ENCODE measurements at places on chromosomes 7 and 10.
A peak's percentile ranks its signal among the peaks of the same experiment; 100 is the strongest.

GRCh38 chr7:132023466-132023865, 467.0 kb upstream of the PODXL start:
- DNase-seq: no peak

GRCh38 chr7:16571941-16572340, 45.3 kb downstream of the LRRC72 start:
- no peak for DNase-seq

GRCh38 chr7:69256634-69257081, 341.6 kb upstream of the AUTS2 start:
- no peak for DNase-seq

- no peak for DNase-seq
These were observed 673.6 kb downstream of the IPMK start for GRCh38 chr10:57593983-57594573.

DNA sequence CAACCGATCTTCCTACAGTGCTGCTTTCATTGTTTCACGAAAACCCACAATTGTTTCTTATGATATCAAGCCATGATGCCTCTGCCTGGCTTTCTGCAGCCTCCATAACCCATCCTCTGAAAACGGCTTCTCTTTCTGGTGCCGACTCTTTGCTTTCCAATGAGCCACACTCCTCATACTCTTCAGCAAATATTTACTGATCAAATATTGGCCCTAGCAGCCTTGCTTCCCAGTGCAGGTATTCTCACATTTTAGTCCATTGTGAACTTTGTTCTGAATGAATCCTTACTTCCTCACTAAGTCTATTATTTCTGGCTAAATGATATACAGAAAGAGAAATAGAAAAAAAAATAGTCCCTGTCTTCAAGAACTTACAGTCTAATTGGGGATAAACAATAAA, 35.5 kb downstream of the LAMB1 start:
- no peak for DNase-seq

GRCh38 chr10:68406111-68406814, 814 bp downstream of the RUFY2 start:
- DNase-seq: peak; percentile 63

GRCh38 chr10:124174071-124174566, 80.7 kb upstream of the CHST15 start:
- no peak for DNase-seq

DNA sequence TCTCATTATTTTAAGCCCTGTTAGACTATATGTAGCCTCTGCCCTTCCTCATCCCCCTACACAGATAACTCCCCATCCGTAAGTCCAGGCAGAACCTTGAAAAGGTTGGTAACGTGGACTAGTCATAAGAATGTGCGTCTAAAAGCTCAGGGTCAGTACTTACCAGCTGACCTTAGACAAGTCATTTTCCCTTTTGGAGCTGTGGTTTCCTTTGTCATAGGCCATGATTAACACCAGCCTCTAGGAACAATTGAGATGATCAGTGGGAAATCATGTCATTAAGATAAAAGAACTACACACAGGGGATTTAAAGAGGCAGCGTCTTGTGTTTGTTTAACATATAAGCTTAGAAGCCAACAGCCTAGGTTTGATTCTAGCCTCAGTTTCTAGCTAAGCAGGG, 6.9 kb upstream of the UNC5B start:
- DNase-seq: no peak

- DNase-seq: no peak
These were observed 169.3 kb downstream of the MAGI2 start for GRCh38 chr7:79284211-79284610.

- peak; percentile 60 for DNase-seq
These were observed 26.4 kb downstream of the MAPK8 start for GRCh38 chr10:48332871-48333216.

DNA sequence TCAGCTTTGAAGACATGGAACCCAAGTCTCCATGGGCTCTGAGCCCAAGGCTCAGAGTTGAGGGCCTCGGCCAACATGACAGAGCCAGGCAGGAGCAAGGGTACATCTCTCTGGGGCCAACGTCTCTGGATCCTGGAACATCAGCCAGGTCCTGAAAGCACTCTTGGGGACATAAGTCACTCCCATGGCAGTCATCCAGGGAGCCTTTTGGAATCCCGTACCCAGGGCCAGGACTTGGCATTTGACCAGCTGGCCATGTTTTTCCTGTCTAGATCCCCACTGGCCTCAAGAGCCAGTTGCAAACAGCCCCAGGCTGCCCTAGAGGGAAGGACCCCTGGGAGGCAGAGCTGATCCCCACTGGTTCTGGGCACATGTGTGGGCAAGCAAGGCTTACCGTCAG, 4.3 kb upstream of the CXCL12 start:
- DNase-seq: no peak

DNA sequence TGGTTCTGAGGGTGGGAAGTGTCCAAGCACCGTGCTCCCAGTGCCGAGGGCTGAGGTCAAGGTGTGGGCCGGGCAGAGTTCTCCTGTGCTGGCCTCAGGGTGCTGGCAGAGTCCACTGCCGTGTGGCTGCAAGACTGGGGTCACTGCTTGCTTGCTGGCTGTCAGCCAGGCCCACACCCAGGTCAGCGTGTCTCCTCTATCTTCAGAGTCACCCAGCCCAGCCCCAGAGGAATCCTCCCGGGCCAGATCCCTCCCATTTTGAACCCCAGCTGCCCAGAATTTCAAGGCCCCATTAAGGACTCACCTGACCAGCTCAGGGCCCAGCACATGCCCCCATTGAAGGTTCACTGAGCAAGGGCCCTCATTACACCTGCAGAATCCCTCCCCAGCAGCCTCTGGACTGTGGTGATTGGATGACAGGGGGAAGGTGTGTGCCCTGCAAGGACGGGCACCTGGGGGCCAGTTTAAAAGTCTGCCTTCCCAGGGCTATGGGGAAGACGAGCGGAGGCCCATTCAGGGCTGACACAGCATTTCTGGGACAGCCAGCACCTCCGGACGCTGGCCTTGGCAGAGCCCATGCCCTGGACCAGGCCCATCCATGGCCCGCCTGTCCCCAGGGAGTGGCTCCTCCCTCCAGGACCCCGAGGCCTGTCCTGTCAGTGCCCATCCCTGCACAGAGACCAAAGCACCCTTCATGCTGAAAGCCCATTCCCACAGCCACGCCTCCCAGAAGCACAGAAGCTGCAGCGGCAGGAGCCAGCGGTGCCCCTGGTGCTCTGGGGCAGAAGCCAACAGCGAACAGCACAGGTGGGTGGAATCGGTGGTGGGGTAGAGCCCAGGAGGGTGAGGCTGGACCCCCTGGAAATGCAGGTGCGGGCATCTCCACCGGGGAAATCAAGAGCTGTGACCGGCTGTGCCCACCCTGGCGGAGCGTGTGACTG, 45.1 kb upstream of the PPP2R2D start:
- DNase-seq: no peak

GRCh38 chr7:67809586-67809985, 813.0 kb downstream of the TYW1 start:
- no peak for DNase-seq

- no peak for DNase-seq
These were observed 51.7 kb downstream of the CREM start for GRCh38 chr10:35178331-35178730.

- DNase-seq: no peak
These were observed 52.1 kb upstream of the JCAD start for GRCh38 chr10:30111340-30112022.

DNA sequence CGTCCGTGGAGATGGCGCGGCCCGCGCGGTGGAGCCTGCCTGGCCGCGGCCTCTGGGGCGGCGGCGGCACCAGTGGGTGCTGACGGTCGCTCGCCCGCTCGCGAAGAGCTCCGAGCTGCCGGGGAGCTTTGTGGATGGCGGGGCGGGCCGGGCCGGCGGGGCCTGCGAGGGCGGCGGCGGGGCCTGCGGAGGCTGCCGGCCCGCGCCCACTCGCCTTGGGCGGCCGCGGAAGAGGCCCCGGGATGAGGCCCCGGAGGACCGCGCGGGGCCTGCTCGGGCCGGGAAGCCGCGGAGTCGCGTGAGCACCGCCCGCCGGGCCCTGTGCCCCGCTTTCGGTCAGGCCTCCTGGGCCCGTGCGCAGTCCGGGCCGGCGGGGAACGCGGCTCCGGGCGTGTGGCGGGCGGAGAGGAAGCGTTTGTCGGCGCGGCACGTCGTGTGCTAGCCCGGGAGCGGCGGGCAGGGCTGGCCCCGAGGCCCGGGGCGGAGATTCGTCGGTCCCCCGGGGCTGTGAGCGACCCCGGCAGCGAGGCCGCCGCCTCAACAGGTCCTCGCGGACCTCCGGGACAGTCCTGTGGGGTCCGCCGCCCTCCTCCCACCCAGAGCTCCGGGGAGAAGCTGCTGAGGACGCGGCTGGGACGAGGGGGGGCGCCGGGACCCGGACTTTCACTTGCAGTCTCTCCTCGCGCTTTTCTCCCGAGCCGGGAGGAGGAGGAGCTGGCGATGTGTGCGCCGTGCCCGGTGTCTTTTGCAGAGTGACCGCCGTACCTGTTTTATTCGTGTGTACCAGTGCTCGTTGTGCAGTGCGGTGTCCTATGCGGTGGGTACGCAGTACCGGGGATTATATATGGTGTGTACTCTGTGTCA, 578 bp downstream of the ZMYND11 start:
- peak; percentile 53 for DNase-seq

DNA sequence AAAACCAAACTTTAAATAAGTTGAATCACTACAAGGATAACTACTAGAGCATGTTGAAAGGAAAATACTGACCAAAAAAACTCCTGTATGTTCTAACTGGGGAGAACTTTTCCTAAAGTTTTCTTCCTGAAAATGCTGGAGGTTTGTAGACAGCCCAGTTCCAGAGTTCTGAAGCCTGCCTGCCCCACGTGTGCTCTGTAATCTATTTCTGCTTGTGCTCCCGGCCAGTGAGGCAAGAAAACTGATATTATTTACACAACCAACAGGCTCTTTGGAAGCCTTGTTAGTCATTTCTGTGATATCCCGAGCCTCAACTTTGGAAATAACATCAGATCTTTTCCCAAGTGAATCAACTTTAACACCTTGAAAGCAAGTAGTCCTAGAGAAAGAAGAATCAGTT, 46.7 kb downstream of the ZFAND4 start:
- no peak for DNase-seq

GRCh38 chr7:158017111-158018097, 570.2 kb downstream of the PTPRN2 start:
- DNase-seq: no peak

DNA sequence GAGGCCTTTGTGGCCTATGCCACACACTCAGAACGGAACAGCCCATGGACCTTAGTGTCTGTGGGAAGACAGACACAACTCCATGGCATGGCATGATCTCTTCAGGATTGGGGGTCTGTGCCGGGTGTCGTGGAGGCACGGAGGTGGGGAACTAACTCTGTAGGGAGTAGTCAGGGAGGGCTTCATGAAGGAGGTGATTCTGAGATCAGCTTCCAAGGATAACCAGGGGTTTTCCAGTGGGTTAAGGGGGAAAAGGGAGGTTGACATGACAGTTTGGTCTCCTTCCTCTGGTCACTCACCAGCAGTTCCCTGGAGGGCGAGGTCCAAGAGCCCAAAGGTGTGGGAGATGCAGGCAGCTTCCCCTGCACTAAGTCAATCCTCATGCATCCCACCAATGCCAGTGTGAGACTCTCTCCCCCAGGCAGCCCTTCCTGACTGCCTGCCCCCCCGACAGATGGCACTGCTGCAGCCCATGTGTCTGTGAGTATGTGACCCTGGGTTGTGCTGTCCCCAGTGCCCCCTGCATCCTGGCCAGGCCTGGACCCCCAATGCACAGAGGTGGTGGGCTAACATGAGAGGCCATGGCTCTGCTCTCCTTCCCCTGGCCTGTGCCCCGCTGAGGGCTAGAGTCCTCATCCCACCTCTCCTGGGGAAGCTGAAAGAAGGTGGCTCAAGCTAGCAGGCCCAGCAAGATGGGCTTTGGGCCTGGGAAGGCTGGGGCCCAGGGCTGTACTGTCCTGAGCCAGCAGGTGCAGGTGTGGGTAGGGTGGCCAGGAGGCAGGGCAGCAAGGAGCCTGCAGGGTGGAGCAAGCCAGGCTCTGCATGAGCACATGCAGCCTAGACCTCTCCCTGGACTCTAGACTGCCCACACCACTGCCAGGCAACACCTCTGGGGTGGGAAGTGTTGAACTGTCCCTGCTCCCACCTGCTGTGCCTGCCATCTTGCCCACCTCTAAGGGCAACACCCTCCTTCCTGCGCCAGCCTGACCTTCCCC, 39.7 kb downstream of the RASGEF1A start:
- DNase-seq: no peak

DNA sequence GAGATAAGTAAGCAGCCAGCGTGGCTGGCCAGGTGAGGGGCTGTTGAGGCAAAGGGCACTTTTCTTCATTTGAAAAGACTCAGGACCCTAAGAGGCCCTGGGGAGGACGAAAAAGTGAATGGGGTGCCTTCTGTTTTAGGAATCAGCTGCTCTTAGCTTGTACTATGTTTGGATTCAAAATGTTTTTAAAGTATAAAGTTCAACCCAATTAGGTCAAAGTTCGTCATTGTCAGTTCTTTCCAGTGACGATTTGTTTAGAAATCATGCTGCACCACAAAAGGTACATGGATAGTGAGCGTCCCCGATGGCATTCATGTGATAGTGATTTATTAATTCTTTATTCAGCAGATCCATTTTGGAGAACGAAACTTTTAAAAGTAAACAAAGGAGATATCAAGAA, 338.2 kb downstream of the SDK1 start:
- DNase-seq: no peak

Measured in cerebellar cortex (tissue), 1 donor.